H54 (cell line): ENCODE measurements at places on chromosomes 11 and 22.

DNA sequence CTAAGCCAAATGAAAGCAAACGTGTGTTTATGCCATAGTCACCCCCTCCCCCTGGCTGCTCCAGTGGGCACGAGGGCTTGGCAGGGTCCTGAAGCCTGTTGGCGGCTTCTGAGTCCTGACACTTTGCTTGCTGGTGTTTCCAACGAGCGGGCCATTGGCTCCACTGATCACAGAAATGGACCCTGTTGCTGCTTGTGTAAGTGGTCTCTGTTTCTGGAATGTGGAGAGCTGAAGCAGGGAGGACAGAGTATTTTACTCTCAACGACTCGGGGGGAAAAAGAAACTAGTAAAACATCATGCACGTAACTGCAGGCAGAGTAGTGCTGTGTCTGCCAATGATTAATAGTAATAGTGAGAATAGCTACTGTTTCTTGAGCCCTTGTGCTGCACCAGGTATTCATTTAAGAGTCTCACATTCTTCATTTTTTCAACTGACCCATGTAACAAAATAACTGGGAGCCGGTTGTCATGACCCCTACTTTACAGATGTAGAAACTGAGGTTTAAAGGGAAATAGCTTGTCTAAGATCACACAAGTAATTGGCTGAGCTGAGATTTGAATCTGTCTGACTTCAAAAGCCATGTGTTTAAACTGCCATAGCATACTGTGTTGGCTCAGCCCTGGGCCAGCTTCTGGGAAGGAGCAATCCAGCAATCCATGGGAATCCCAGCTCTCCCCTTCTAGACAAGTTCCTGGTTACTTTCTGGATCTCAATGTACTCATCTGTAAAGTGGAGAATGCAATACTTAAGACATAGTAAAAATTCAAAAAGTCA lies 526.7 kb downstream of the INSC start:
- no peak for DNase-seq

GRCh38 chr11:34643846-34644245 lies 23.0 kb downstream of the EHF start:
- DNase-seq: no peak

- no peak for DNase-seq
These were observed 27.3 kb downstream of the SYT7 start for GRCh38 chr11:61553373-61554171.

DNA sequence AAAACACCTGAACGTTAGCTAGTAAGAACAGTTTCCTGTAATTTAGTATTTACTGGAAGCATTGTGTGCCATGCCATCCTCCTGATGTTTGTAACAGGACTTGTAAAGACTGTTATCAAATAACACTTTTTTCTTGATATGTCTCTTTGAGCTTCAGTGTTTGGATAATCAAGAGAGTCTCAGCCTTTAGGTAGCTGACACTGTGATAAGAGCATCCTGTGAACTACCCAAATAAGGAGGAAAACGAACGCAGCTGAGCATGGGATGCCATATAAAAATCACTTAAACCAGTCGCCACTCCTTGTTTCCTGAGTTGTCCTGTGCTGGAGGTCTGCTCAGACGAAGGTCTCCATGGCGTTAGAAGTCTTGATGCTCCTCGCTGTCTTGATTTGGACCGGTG lies at the start of gene OOSP2:
Gene OOSP2, plus strand, starts transcription at position 301 of the 400 bp plus-strand sequence. Its CDS starts 51 bp downstream, at position 352.
- no peak for DNase-seq

DNA sequence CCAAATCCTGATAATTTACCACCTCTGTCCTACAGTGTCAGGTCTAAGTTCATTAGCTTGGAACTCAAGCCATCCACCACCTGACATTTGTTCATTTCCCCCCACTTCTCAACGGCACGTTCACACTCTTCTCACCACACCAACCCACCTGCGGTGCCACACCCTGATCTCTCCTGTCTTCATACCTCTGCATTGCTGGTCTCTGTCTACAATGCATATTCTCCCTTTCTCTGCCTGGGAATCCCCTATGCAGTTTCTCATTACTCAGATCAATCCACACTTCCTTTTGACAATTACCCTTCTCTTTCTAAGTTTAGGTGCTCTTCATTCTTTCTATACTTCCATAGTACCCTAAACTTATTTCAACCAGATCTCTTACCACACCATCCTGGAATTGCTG lies 20.4 kb upstream of the EMSY start:
- no peak for DNase-seq

- no peak for DNase-seq
These were observed 137.8 kb downstream of the CEP164 start for GRCh38 chr11:117465236-117465997.

DNA sequence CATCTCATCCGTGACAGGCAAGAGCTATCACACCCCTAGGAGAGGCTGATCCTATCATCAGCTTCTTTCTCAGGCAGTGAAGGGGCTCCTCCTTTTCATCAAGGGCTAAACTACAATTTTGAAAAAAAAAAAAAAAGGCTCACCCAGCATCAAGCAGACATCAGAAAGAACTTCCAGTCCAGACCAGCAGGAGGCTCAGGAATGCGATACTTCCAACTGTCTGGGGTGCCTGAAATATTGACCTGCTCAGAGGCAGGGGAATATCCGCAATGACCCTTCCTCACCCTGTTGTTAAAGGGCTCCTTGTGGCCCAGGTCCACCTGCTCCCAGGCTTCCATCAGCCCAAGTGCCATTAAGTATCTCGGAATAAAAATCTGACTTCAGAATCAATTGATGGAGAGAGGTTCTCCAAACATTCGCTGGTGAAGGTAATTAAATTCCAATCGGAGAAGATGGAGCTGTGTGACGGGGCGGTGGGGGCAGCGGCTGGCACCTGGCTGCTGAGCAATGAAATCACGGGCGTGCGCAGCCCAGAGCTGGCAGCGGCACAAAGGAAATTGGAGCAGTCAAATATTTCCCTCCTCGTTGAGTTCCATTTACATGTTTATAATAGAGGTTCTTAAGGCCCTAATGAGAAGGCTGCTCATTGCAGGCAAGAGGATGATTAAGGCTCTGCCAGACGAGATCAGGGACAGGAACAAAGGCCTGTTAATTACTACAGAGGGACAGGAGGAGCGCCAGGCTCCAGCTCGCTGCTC lies 69.0 kb upstream of the THY1 start:
- DNase-seq: no peak

GRCh38 chr22:27135031-27135981 lies 477.9 kb downstream of the MIAT start:
- peak; percentile 56 for DNase-seq

DNA sequence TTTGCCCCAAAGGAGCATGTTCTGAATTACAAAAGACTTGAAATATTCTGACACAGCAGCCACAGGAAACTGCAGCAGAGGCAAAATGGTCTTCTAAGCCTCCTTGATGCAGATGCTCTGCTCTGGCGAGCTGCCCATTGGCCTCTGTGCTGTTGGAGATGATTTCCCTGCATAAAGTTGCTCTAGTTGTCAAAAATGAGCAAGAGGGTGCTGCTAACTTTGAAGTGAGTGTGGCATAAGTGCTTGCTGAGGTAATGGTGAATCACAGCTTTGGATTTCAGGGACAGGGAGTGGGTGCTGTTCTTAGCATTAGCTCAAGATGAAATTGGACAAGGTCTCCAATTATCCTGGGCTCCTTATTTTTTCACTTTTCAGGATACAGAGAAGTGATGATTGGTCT lies 435.4 kb downstream of the TMEM135 start:
- peak; percentile 30 for DNase-seq

- no peak for DNase-seq
These were observed 757 bp upstream of the HINFP start for GRCh38 chr11:119120639-119121007.

DNA sequence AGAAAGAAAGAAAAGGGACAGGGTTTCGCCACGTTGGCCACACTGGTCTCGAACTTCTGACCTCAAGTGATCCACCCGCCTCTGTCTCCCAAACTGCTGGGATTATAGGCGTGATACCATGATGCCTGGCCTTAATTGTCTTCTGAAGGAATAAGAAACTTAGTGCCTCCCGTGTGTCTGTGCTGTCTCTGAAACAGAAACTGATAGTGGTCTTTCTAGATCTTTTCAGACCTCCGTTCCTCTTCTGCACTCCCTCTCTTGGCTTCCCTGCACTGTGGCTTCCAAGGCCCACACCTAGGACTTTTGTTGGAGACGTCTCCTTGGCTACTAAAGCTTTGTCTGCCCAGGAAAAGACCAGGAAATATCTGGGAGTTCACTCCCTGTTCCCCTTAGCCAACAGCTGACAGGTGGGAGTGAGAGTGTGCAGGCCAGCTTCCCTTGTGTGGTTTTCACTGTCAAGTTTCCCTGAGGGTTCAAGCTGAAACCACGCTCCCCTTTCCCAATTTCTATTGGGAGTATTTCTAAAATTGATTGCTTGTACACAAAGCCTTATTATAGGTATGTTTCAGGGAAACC lies 10.1 kb upstream of the HTR3B start:
- no peak for DNase-seq

DNA sequence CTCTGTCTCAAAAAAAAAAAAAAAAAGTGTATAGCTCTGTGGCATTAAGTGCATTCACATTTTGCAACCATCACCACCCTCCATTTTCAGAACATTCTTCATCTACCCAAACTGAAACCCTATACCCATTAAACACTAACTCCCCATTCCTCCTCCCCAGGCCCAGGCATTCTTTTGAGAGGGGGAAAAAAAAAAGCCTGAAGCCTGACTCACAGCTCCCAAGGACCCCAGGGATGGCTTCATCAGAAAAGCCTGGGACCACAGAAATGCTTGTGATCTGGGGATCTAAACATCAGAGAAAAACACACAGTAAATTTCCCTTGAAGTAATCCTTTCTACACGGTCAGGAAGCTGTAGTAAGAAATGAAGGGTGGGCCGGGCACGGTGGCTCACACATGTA lies 10.7 kb upstream of the GTSE1 start:
- no peak for DNase-seq

- DNase-seq: no peak
These were observed 82.3 kb downstream of the JRKL start for GRCh38 chr11:96472085-96472484.

DNA sequence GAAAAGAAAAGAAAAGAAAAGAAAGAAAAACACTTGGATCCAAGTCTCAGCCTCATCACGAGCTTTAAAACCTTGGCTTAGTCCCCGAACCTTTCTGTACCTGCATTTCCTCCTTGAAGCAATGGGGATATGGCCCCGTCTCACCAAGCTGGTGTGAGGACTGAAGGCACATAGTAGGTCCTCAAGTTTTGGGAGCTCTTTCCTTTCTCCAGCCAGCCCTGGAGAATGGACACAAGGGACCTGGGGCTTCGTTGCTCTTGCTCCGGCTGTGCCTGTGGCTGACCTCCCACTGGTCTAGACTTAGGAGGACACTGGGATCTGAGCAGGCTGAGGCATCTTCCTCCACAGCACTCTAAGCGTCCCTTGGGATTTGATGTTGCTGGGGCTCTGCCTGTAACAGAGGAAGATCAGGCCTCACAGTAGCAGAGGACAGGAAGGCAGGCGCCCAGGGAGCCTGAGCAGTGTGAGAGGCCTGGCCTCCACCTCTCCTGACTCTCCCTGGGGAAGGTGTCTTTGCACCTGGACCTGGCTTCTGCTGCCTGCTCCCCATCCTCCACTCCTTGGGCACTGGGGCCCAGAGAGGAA lies 32.8 kb downstream of the KCNC1 start:
- DNase-seq: no peak

GRCh38 chr22:30021881-30022619 lies 58.2 kb upstream of the HORMAD2 start:
- DNase-seq: no peak

GRCh38 chr11:100748153-100748552 lies 61.1 kb downstream of the ARHGAP42 start:
- DNase-seq: no peak

DNA sequence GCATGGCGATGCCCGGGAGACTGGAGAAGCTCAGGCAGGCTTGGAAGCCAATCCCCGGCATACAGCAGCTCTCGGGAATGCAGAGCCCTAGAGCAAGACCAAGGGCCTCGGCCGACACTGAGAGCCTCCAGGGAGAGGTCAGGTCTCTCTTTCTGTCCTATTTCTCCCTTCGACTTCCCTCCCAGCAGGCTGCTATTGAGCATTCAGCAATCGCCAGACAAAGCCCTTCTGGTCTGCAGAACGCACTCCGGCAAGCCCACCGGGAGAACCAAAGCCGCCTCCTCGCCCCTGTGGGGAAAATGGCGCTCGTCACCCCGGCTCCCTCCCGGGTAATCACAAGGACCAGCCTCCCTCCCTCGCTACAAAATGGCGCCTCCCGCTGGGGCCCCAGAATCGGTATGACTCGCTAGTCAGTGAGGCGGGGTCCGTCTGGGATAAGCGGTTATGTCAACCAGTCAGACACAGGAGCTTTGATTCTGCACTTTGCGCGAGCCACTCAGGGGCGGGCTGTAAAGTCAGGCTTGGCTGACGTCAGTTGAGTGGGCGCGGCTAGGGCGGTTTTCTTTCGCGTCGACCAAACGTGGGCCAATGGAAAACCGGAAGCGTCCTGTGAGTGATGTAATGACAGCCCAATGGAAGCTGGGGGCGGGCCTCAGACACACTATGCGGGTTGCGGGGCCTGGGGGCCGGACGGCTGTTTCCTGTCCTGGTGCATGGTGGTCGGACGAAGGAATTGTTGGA lies at the start of gene ZNF143:
Gene ZNF143, plus strand, starts transcription at position 691 of the 741 bp plus-strand sequence. CDS start 10,297 bp downstream, outside the sequence.
- peak; percentile 98 for DNase-seq

DNA sequence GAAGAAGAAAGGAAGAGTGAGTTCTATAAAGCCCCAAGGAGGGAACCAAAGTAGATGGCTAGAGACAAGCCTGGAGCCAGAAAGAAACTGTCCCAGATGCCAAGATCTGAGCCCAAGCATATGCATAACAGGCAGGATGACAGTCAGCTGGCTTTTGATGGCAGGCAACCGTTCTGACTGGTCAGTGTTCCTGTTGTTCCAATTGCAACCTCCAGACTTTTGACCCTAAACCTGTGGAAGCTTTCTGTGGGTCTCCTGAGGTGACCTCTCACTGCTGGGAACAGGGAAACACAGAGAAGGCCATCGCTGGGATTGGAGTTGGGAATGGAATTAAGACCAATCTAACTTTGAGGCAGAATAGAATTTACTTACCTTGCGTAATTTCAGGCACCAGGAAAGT lies 21.6 kb upstream of the NNMT start:
- DNase-seq: no peak

- DNase-seq: no peak
These were observed 812.2 kb downstream of the BRD1 start for GRCh38 chr22:49015459-49015858.

GRCh38 chr11:79439886-79440570 lies 802 bp downstream of the TENM4 start:
- no peak for DNase-seq

- DNase-seq: no peak
These were observed 230.0 kb upstream of the BLID start for GRCh38 chr11:122346006-122346405.

- no peak for DNase-seq
These were observed 891.2 kb downstream of the KCNA4 start for GRCh38 chr11:29125606-29126005.
